PC-9 (cell line): ENCODE measurements at places on chromosomes 5 and 9. TPM values are rescaled to one million over a fixed set of nuclear protein-coding genes. Genes with fewer than 3 reads are reported as not detected.

TRAF1 gene
- total RNA-seq, result 2.7 and 2.9 TPM in 2 replicates

COL15A1 gene
- total RNA-seq, result not detected in 2 replicates

DNA sequence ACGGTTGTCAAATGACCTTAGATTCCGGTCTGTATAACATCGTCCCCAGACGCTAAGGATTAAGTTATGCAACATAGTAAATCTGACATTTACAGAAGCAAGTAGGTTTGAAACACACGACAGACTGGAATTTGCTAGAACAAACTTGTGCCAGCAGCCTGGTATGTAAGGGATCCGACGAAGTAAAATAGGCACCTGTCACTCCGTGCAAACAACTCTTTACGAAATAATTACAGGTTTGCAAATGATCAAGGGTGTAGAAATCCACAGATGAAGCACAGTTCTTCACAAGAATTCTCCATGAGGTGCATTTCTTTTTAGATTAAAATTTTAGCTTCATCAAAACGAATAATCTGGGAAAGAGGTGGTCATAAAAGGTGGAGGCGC lies 508 bp downstream of the MOCS2 start:
- no peak for DNase-seq

DNA sequence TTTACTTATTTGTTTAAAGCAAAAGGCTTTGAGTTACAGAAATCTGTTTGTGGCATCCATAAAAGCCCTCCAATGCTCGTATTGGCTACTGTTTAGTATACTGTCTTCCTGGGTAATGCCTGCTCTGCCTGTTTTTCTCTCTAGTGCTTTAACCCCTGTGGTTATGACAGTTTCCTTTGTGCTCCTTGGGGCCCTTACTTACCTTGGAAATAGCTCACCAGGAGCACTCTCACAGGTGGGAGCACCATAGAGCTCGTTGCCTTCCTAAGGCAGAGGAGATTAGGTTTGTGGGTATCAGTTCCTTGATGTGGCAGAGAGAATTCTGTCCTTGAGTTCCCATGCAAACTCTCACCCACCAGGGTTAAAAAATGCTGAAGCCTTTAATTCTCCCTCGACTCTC lies 242.8 kb downstream of the CDH18 start:
- DNase-seq, result no peak

GRCh38 chr9:110029429-110029955 lies 178.5 kb downstream of the C9orf152 start:
- peak; percentile 91 for DNase-seq

GRAMD2B gene
- 10.0 and 11.7 TPM in 2 replicates for total RNA-seq

DNA sequence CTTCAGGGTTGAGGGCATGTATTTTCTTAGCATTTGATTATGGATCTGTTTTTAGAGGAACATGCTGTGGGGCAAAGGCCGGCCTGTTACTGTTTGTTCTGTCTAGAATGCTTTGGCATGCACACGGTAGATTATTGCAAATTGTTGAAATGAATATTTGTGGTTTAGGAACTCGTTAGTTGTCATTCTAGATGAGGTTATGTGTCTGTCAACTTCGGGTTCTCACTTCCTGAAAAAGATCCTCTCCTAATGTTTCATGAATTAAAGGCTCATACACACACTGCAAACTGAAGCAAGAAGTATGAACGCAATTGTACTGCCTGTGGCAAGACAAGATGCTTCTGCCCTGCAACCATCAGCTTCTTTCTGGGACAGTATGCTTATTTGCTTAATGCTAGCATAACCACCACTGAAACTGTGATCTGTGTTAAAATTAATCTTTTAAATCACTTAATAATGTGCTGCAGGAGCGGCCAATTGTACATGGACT lies 99.6 kb downstream of the BASP1 start:
- peak; percentile 76 for DNase-seq

GRCh38 chr5:157431544-157432200 lies 28.3 kb upstream of the NIPAL4 start:
- no peak for DNase-seq

SRA1 gene
- 30.5 and 36.1 TPM in 2 replicates for total RNA-seq

LCN2 gene
- 430 and 537 TPM in 2 replicates for total RNA-seq

SETD9 gene
- 6.5 and 7.3 TPM in 2 replicates for total RNA-seq

DNA sequence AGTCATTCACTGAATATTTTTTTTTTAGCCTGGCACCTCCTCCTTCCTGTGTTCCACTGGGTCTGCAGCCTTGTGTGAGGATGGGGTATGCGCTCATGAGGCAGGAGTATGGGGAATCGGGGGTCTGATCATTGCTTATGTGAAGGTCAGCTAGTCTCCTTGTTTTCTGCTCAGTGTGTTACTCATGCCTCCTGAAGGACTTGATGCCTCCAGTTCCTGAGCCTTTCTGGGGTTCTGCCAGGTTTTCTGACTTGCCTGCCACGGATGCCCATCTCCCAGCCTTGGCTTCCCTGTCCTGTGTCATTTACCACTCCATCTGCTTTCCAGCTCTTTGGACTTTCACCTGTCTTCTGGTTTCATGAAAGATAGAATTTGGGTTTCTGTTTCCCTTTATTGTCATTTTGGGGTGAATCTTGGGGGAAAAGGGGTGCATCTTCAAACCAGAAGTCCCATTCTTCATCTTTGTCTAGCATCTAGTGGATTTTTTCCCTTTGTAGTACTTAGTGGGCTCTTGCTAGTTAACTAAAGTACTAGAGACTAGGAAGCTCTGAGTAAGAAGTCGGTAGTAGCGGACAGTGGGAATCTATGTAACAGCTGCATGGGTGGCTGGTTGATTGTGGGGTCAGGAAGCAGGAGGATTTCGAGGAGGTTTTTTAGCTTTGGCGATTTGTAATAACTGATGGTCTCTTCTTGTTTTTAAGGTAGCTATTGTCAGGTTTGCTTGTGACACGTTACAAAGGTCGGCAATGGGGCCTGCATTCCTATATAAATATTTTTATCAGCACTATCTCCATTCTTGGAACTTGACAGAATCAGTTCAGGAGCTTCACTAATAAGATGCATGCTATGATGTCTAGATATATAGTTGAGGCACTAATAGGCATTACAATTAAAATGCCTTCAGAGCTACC lies 8.2 kb downstream of the OTULIN start:
- no peak for DNase-seq

SREK1IP1 gene
- 10.9 and 12.8 TPM in 2 replicates for total RNA-seq

PCDHB9 gene
- total RNA-seq, result not detected in 2 replicates

GRCh38 chr5:92713335-92713743 lies 867.7 kb downstream of the NR2F1-AS1 start:
- DNase-seq, result no peak

- no peak for DNase-seq
Measured at GRCh38 chr9:135902655-135903357, 4.5 kb downstream of the CAMSAP1 start.

- DNase-seq, result no peak
Measured at GRCh38 chr9:27108981-27109541, at the start of gene TEK. TSS of gene TEK (plus strand) at chr9:27109225. CDS start at chr9:27109591, 366 bp downstream.

DNA sequence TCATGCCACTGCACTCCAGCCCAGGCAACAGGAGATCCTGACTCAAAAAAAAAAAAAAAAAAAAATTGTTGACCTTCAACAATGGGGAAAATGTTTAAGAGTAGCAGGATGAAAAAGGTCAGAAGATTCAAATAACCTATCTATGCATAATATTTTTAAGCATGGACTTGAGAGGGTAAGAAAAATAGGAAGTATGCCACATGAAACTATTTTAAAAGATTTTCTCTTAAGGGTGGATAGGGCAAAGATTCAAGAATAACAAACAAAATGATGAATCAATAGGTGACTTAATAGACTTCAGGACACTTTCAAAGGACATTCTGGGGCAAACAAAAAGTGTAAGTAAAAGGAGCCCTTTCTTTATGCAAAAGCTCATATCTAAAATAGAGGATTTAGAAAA lies 3.2 kb downstream of the TEX48 start:
- DNase-seq, result no peak

GRCh38 chr9:136140966-136141365 lies 22.3 kb upstream of the TMEM250 start:
- no peak for DNase-seq

- DNase-seq, result no peak
Measured at GRCh38 chr9:89799221-89799620, 194.4 kb downstream of the GADD45G start.

- no peak for DNase-seq
Measured at GRCh38 chr5:155836089-155836803, 490.7 kb upstream of the SGCD start.

DNA sequence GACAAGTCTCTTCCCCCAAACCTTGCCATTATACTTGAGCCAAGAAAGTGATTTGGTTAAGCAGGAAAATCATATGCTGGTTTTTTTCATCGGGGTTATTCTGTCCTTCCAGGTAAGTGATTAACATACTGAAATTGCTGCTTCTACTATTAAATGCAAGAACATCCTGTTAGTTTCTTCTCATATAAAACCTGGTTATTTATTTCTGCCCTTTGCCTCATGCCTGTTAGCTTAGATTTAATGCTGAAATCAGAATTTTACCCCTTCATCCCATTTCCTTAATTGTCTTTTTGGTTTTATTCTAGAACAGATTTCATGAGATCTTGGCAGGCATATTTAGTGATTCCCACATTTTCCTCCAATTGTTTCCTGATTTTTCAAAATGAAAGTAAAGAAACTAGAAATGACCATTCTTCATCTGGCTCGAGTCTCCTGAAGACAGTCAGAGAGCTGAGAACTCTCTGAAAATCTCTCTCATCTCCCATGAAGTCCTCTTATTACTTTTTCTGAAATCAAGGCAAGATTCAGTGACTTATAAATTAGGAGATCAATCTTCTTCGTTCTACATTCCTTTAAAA lies 132.9 kb downstream of the NFIB start:
- DNase-seq, result no peak

DNA sequence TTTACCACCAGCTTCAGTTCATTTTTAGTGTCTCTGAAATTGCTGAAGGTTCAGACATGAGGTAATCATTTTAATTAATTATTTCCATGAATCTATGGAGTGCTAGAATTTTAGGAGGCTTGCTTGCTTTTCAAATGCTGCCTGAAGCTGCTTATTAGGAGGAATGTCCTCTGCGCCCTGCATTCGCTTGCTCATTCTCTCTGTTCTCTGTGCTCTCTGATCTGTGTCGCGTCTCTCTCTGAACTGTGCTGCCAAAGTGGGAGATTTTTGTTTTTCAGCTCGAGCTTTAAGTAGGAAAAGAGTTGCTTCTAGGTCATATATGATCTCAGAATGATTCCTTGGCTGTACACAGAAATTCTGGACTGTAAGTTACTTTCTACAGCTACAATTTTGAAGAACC lies 101.7 kb upstream of the PRR16 start:
- no peak for DNase-seq

STPG3 gene
- 0.45 and 0.46 TPM in 2 replicates for total RNA-seq

- DNase-seq, result no peak
Measured at GRCh38 chr5:6545770-6546690, 86.8 kb downstream of the NSUN2 start.

GRCh38 chr5:37722236-37723161 lies 117.3 kb downstream of the GDNF start:
- peak; percentile 32 for DNase-seq

DNA sequence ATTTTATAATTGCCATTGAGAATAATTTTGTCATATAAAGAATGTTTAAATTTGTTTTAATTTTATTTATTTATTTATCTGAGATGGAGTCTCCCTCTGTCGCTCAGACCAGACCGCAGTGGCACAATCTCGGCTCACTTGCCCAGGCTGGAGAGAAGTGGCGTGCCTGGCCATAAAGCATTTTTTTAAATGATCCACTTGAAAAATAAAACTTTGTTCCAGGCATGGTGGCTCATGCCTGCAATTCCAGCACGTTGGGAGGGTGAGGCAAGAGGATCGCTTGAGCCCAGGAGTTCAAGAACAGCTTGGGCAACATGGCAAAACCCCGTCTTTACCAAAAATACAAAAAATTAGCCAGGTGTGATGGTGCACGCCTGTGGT lies 2.1 kb upstream of the SIT1 start:
- no peak for DNase-seq

PCDHB15 gene
- total RNA-seq, result not detected in 2 replicates

DNA sequence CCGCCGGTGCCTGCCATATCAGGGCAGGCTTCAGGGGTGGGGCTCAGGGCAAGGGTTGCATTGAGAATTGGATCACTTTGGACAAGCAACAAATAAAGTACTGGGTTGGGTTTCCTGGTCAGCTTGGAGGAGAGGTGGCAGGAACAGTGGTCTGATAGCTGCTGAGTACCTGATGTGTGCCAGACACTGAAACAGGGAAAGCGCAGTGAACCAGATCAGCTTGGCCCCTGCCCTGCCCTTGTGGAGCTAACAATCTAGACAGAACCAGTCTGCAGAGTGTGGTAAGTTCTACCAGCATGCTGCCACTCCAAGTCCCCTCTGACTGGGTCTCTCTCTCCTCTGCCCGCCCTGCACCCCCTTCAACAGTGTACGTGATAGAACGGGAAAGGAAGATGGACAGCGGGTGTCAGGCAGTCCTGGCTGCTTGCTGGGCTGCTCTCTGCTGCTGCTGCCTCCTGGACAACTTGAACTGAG lies 53.4 kb downstream of the CYSTM1 start:
- DNase-seq, result no peak

TEK gene
- not detected in 2 replicates for total RNA-seq

DNA sequence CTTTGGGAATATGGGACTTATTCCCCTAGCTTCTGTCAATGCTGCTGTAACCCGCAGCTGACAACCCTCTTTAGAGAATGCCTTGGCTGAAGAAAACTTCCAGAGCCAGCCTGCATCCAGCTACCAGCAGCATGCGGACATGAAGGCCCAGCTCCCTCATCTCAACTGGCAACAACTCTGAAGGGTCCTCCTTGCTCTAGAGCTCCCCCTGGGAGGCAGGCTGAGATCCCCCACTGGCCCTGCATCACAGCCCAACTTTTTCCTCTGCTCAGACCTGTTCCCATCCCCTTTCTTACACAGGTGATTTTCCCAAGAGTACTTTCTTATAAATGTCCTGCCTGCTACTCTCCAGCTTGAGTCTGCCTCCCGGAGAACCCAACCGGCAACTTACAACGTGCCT lies 18.7 kb upstream of the WNT8A start:
- no peak for DNase-seq

DNA sequence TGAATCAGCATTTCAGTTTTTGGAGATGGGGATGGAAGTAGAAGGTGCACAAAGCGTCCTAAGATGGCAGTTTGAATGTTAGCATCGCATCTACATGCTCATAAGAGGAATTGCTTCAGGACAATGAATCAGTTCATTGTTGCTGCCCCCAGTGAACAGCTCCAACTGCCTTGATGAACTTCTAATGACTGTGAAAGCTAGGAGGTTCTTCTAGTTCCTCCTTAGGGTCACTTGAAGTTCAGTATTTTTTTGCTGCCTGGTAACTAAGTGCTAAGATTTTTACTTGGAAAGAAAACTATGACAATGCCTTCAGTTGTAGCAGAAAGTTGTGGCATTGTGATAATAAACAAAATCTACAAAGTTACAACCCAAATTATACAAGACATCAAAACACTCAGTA lies 271.6 kb downstream of the RAB3C start:
- DNase-seq, result no peak

DNA sequence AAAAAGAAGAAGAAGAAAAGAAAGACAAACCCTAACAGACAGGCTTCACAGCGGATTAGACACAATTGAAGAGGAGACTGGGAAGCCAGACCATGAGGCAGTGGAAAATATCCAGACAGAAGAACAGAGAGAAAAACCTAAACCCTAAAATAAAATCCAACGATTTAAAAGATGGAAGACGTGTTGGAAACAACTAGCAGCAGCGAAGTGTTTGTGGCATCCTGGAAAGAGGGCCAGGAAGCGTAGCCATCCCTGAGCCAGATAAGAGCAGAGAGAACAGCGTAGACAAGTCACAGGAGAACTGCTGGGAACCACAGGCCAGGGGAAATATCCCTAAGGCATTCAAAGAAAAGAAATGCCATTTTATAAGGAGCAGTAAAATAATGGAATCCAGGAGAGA lies 39.7 kb upstream of the NKD2 start:
- no peak for DNase-seq

ABO gene
- total RNA-seq, result 0.96 and 1.2 TPM in 2 replicates

CCDC112 gene
- total RNA-seq, result 4.3 and 4.8 TPM in 2 replicates
